ENCODE measurements at places on chromosomes 2 and 18. TPM values are rescaled to one million over a fixed set of nuclear protein-coding genes. Genes with fewer than 3 reads are reported as not detected.

CAPG gene
- total RNA-seq, result 7.4 TPM

THSD7B gene
- 0.62 TPM for total RNA-seq

- DNase-seq, result no peak
These were observed 10.3 kb upstream of the OSR1 start for GRCh38 chr2:19368760-19369159.

- DNase-seq, result no peak
These were observed 650.8 kb upstream of the FANCL start for GRCh38 chr2:58891828-58892377.

Data from cardiac septum (tissue), 1 donor.